ENCODE measurements at places on chromosomes 6 and 20. TPM values are rescaled to one million over a fixed set of nuclear protein-coding genes. Genes with fewer than 3 reads are reported as not detected.

MDFI gene
- polyA plus RNA-seq = 82.4 TPM

GPR63 gene
- 2.7 TPM for polyA plus RNA-seq

TULP4 gene
- polyA plus RNA-seq = 20.8 TPM

DNA sequence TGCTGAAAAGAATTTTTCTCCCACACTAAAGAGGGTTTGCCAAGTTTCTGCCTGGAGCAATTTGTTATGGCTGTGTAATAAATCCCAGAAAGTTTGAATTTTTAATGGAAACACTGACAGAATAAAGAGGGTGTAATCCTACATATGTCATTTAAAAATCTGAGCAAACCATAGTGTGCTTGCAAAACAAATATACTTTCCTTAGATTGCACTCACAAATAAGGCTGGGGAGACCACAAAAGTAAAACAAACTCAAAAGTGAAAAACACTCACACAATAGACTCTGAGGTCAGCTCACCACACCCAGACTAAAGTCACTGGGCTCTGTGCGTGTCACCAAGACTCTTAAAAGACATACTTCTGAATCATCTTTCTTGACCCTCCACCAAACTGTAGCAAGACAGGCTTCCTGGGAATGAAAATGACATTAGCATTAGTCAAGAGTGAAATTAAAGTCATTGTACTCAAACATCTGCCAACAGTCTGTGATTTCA is 4.8 kb upstream of the ATXN1 start:
- H3K4me1 ChIP-seq = peaks cover 14% of the 10 kb centered on the region
- H3K27me3 ChIP-seq = no peaks in the 10 kb centered on the region
- H3K4me3 ChIP-seq = no peak overlapping the region

DNA sequence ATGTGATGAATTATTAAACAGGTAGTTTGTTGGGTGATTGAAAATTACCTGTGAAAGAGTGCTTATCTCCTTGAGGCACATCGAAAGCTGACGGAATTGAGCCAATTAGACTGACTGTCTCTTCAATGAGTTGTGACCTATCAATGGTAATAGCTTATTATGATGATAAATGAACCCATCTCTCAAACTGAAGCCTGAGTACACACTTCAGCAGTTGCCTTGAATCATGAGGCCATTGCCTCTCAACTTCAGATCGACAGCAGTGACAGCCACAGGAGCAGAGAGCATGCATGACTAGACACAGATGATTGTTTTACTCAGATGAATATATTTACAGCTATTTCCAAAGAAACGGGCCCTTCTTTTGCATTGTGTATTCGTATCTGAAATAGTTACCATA is 323.9 kb downstream of the LAMA2 start:
- H3K27ac ChIP-seq = no peak overlapping the region
- no peaks in the 10 kb centered on the region for H3K27me3 ChIP-seq
- no peaks in the 10 kb centered on the region for H3K36me3 ChIP-seq
- no peaks in the 10 kb centered on the region for H3K4me1 ChIP-seq
- H3K4me3 ChIP-seq = no peak overlapping the region

- no peak overlapping the region for H3K27ac ChIP-seq
- no peak for DNase-seq
- H3K27me3 ChIP-seq = no peaks in the 10 kb centered on the region
- no peak overlapping the region for H3K4me3 ChIP-seq
- no peaks in the 10 kb centered on the region for H3K36me3 ChIP-seq
Measured at GRCh38 chr6:123994891-123995635, 191.4 kb downstream of the NKAIN2 start.

SLC52A3 gene
- polyA plus RNA-seq = 0.51 TPM

TMEM239 gene
- polyA plus RNA-seq = not detected

- no peaks in the 10 kb centered on the region for H3K27me3 ChIP-seq
- peaks cover 23% of the 10 kb centered on the region for H3K36me3 ChIP-seq
- H3K27ac ChIP-seq = peak within 1 kb of the TSS; percentile 66
- H3K4me1 ChIP-seq = peaks cover 19% of the 10 kb centered on the region
Measured at GRCh38 chr6:31546339-31546957, at the start of gene ATP6V1G2. Gene ATP6V1G2, minus strand, starts transcription at chr6:31546608. Its CDS starts 49 bp downstream, at chr6:31546559.

TAGAP gene
- polyA plus RNA-seq = 0.66 TPM

DNA sequence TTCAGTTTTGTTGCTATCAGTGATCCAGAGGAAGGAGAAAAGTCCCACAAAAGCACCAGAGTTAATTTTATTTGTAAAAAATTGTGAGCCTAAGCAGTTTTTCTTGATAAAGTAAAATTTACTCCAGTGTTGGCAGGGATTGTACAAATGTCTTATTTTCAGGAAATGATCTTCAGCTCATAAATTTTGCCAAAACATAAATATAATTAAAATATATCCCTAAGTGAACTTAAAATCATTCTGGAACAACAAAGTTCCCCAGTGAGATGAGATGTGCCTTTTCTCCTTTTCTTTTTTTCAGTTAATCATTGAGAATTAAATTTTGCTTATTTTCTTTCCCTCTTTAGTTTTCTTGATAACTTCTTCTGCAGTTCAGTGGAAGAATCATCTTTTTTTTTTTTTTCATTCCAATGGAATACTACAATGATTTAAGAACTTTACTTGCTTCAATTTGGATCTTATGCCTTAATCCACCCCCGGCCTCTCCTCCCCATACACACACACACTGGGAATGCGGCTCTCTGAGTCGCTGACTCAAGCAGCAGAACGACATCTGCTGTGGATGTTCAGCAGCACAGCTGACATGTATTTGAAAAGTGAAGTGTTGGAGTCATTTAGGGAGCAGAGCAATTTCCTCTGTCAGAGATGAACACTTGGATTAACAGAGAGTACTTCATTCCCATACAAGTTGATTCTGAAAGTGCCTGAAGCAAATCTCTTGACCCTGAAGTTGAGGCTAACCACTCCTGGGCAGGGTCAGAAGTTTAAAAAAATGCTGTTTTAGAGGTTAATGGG is 27.7 kb upstream of the LAMA4 start:
- H3K4me3 ChIP-seq = no peak overlapping the region
- peak overlapping the region; percentile 85 for H3K27ac ChIP-seq
- DNase-seq = peak; percentile 98
- H3K36me3 ChIP-seq = no peaks in the 10 kb centered on the region
- peaks cover 36% of the 10 kb centered on the region for H3K4me1 ChIP-seq

GRCh38 chr20:15576411-15576810 is 996.8 kb downstream of the KIF16B start:
- no peak overlapping the region for H3K4me3 ChIP-seq
- no peaks in the 10 kb centered on the region for H3K36me3 ChIP-seq
- no peaks in the 10 kb centered on the region for H3K27me3 ChIP-seq
- no peaks in the 10 kb centered on the region for H3K4me1 ChIP-seq

DNA sequence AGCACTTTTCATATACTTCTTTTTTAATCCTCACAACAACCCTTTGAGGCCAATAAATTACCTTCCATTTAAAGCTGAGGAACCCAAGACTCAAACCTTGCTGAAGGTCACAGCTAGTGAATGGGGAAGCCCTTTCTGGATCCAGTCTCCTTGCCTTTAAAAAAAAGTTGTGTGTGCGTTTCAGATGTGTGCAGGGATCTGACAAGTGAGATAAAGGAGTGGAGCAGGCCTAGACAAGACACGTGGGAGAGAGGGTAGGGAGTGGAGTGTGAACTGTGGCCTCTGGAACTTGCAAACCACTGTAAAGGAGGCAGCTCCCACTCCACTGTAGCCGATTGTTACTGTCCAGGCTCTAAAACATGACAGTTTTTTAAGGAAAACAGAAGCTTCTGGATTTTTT is 1.9 kb downstream of the KLHL32 start:
- peaks cover 5% of the 10 kb centered on the region for H3K4me1 ChIP-seq
- peaks cover 16% of the 10 kb centered on the region for H3K27me3 ChIP-seq
- no peaks in the 10 kb centered on the region for H3K36me3 ChIP-seq
- no peak for DNase-seq
- H3K4me3 ChIP-seq = no peak overlapping the region
- no peak overlapping the region for H3K27ac ChIP-seq

RFX6 gene
- 0.06 TPM for polyA plus RNA-seq

SLC35B2 gene
- 34.8 TPM for polyA plus RNA-seq

DNA sequence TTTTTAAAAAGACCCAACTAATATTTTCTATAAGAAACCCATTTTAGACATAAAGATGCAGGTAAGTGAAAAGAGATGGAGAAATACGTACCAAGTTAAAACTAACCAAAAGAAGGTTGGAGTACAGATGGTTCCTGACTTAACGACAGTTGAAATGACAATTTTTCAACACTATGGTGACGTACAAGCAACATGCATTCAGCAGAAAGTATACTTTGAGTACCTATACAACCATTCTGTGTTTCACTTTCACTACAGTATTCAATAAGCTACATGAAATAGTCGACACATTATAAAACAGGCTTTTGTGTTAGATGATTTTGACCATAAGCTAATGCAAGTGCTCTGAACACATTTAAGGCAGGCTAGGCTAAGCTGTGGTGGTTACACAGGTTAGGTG is 228.9 kb downstream of the RNGTT start:
- H3K4me3 ChIP-seq = no peak overlapping the region
- no peaks in the 10 kb centered on the region for H3K4me1 ChIP-seq
- DNase-seq = no peak
- H3K27ac ChIP-seq = no peak overlapping the region
- H3K36me3 ChIP-seq = peaks cover 3% of the 10 kb centered on the region

- DNase-seq = no peak
- H3K4me3 ChIP-seq = no peak overlapping the region
- H3K36me3 ChIP-seq = peaks cover 33% of the 10 kb centered on the region
- H3K27me3 ChIP-seq = no peaks in the 10 kb centered on the region
- H3K27ac ChIP-seq = no peak overlapping the region
Measured at GRCh38 chr20:33757046-33757445, 25.2 kb downstream of the ZNF341 start.

DNA sequence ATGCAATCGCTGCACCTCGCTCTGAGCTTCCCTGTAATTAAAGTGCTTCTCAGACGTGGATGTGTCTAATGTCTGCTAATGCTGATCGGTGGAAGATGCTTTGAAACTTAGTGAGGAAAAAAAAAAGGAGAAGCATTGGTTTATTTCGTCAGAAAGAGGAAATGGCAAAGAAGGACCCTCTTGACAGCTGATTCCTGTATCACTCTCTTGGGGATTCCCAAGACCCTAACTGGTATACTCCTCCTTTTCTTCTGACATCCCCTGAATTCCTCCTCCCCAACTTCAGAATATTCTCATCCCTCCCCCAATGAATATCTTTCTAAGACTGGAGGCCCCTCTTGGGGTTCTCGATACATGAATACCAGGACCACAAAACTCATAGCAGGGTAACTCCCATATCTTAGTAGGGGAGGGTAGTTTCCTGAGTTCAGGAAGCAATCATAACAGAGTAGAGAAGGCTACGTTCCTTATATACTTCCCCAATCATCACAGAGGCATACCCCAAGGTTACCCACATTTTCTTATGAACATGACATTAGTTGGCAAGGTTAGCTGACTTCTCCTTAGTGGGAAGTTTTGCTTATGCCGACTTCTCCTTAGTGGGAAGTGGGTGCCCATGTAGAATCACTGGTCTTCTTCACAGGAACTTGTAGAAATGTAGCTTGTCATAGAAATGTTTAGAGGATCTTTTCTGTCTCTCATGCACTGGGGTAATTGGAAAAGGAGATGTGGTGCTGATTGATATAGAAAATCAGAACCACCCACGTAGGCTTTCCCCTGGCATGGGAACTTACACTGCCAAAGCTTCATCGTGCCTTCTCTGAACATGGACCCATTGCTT is 63.8 kb upstream of the ATXN1 start:
- H3K4me3 ChIP-seq = no peak overlapping the region
- no peaks in the 10 kb centered on the region for H3K27me3 ChIP-seq
- H3K36me3 ChIP-seq = no peaks in the 10 kb centered on the region
- no peak for DNase-seq
- H3K27ac ChIP-seq = no peak overlapping the region

All from muscle of leg (tissue), 16 donors.